CD4-positive, alpha-beta memory T cell (primary cell): ENCODE measurements at places on chromosomes 1 and 21. TPM values are rescaled to one million over a fixed set of nuclear protein-coding genes. Genes with fewer than 3 reads are reported as not detected.

The RO60 gene
- 78.7 TPM for total RNA-seq

DNA sequence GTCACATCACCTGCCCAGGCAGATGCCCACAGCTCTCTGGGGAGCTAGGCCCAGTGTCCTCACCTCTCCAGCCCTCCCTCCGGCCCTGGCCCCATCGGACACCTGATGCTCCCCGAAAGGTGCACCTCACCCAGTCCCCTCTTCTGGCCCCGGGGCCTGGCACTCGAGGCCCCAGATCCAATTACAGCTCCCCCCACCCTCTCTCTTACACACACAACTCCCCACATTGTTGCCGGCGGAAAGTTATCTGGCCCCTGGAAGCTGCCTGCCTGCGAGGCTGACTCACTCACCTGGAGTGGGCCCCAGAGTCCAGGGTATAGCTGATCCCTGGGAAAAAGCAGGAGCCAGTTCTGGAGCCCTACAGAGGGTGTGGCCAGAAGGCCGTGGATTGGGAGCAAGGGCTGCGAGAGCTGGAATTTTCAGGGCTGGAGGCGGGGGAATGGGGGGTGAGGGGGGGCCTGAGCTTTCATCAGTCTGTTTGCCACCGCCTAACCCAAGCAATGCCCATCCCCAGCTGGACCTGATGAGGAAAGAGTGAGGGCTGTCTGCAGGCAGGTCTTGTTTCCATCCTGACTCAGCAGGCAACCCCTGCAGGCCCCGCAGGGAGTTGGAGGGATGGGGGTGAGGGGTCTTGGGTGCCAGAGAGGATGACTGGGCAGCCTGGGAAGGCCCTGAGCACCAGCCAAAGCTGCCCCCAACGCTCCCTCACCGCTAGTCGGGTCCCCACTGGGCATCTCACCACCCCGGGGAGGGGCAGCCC is 948 bp downstream of the FBXO2 start:
- H3K4me1 ChIP-seq: peaks cover 33% of the 10 kb centered on the region
- no peaks in the 10 kb centered on the region for H3K27me3 ChIP-seq
- no peak for DNase-seq
- H3K4me3 ChIP-seq: no peak overlapping the region
- H3K36me3 ChIP-seq: peaks cover 7% of the 10 kb centered on the region
- no peak overlapping the region for H3K27ac ChIP-seq

DNA sequence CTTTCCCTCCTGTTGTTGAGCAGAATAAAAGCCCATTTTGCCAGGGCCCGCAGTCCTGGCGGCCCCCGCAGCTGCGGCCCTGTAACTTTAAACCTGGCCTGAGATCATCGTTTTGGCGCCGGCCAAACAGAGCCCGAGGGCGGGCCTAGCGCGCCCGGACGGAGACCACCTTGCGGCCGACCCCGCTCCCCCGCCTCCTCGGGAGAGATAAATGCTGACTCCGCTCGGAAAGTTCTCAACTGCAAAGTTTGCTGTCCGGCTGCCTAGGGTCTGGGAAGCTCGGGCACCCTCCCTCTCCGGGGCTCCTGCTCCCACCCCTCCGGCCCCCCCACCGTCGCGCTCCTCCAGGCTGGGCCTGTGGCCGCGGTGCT is at the start of gene PDPN:
TSS of gene PDPN (plus strand) at position 238 of the 371 bp plus-strand sequence. CDS start 202 bp downstream, outside the sequence.
- H3K36me3 ChIP-seq: no peaks in the 10 kb centered on the region
- H3K27me3 ChIP-seq: peaks cover 9% of the 10 kb centered on the region
- H3K4me3 ChIP-seq: no peak within 1 kb of the TSS

- DNase-seq: no peak
- H3K36me3 ChIP-seq: no peaks in the 10 kb centered on the region
- H3K4me3 ChIP-seq: no peak overlapping the region
- H3K4me1 ChIP-seq: no peaks in the 10 kb centered on the region
- H3K27me3 ChIP-seq: no peaks in the 10 kb centered on the region
- H3K27ac ChIP-seq: no peak overlapping the region
These were observed 20.4 kb upstream of the GNG12 start for GRCh38 chr1:67853704-67854103.

- no peak overlapping the region for H3K4me3 ChIP-seq
- H3K27me3 ChIP-seq: no peaks in the 10 kb centered on the region
- DNase-seq: no peak
- H3K36me3 ChIP-seq: no peaks in the 10 kb centered on the region
- no peaks in the 10 kb centered on the region for H3K4me1 ChIP-seq
These were observed 390.4 kb downstream of the OMA1 start for GRCh38 chr1:58156124-58156468.

GRCh38 chr21:23861911-23862504 is 1745.3 kb downstream of the MRPL39 start:
- H3K4me1 ChIP-seq: no peaks in the 10 kb centered on the region
- H3K4me3 ChIP-seq: no peak overlapping the region
- H3K27ac ChIP-seq: no peak overlapping the region
- no peaks in the 10 kb centered on the region for H3K27me3 ChIP-seq

DNA sequence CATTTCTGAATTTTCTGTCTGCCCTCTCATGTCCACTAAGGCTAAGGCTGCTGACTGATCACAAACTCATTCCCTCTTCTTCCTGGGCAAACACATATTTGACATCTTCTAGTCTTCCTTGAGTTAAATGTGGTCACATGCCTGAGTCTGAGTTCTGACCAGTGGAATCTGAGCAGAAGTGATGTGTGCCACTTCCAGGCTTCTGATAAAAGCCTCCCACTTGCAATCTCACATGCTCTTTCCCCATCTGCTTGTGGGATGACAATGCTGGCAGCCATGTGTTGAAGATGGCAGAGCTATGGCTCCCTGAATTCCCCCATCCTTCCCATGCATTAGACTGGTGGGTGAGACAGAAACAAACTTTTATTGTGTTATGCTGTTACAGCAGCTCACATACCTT is 149.9 kb upstream of the ZNF648 start:
- no peaks in the 10 kb centered on the region for H3K4me1 ChIP-seq
- no peaks in the 10 kb centered on the region for H3K36me3 ChIP-seq
- no peak overlapping the region for H3K4me3 ChIP-seq
- no peaks in the 10 kb centered on the region for H3K27me3 ChIP-seq

DNA sequence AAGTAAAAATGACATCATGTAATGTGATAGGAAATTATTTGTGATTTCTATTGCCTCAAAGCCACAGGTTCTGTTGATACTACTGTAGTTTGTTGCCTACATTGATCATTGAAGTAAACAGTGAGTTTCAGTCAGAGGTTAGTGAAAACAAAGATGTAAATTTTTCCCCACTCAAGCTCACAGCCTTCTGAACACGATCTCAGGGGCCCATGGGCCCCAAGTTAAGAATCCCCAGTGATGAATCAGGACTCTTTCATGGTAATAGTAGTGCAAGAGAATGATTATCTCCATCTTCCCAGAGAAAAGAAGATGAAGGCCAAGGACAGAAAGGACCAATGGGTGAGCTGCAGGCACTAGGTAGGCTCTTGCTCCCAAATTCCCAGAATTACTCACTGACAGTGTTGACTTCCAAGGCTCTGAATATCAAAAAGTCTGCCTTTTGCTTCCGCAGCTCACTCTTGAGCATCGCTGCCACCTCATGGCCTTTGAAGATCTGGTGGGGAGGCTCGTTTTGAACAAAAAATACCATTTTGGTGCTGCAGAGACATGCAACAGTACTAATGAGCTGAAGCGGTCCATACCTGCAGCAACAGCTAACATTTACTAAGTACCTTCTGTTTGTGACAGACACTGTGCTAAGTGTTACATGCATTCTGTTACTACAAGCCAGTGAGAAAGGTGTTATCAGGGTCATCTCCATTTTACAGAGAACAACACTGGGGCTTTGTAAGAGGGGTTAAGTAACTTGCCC is 113.3 kb downstream of the KIAA0319L start:
- no peaks in the 10 kb centered on the region for H3K27me3 ChIP-seq
- H3K36me3 ChIP-seq: peaks cover 81% of the 10 kb centered on the region
- H3K4me3 ChIP-seq: no peak overlapping the region
- no peak for DNase-seq
- no peak overlapping the region for H3K27ac ChIP-seq
- no peaks in the 10 kb centered on the region for H3K4me1 ChIP-seq
